ENCODE measurements at places on chromosomes 13 and 19.

DNA sequence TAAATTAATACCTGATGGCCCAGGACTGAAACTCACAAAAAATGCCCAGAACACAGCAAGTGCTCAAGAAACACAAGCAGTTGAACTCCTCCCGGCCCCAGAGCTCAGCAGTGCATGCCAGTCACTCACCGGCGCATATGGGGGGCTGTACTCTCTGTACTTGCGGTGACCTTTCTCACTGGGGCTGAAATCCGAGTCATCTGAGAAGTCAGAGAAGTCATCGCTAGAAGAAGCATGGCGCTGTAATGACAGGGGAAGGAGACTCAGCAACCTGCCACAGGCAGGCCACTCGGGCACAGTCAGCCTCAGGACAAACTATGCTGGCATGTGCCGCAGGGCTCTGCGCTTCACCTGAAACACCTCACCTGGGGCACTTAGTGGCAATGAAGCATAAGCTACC is 19.7 kb downstream of the ZC3H4 start:
- no peak for DNase-seq

DNA sequence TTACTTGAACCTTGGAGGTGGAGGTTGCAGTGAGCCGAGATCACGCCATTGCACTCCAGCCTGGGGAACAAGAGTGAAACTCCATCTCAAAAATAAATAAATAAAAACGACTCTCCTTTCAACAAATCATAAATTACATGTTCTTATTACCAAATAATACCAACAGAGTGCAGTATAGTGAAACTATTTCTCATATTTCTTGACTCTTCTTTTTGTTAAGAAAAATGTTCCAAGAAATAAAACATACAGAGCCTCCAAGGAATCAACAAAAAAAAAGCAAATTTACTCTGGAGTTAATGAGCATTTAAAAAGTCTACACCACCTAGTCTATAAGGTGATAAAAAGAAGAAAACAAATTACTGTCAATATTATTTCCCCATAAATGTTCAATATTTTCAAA is 188.8 kb downstream of the KLF12 start:
- DNase-seq: no peak

DNA sequence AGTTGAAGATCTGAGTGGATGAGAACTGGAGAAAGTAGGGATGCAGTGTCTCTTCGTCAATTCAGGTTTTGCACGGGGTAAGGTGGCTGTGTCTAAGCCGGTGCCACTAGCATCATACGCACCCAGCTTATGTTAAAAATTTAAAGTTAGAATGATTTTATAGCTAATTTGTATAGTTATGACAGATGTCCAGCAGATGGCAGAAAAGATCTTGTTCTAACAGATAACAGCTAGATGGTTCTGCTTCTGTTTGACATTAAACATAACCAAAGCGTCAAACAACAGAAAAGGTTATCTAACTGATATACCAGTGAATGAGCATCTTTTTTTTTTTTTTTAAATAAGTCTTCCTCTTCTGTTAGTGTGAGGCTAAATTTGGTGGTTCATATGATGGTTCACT is 18.8 kb upstream of the EDDM13 start:
- DNase-seq: peak; percentile 86

DNA sequence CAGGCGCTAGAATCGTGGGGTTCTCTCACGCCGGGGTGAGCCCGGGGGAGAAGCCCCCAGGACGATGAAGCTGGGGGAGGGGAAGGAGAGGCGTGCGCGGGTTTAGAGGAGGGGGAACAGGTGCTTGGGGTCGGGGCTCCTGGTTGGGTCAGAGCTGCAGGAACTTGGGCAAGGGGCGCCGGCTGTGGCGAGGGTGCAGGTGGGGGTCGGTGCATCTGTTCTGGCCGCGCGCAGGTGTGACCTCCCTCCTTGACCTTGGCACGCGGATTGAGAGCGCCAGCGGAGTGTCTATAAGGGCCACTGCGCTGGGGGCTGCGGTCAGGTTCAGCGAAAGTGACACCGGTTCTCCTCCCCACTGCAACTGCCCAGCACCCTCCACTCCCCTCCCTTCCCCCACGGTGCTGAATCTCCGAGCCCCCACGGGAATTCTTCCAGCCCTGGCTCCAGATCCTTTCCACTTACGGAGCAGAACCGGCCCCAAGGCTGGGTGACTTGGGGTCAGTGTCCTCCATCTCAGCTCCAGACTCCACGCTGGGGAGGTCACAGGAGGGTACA is 618 bp downstream of the TMEM38A start:
- no peak for DNase-seq

All from hematopoietic multipotent progenitor cell treated with erythropoietin and hydrocortisone succinate and interleukin-3 and kit ligand, for 8 days (in vitro differentiated cells).